Activated CD4-positive, CD25-positive, alpha-beta regulatory T cell treated with anti-CD3 and anti-CD28 coated beads, Interleukin-2, amount 50 U/mL, for 72 hours (primary cell): ENCODE measurements at places on chromosomes 11 and 22.

DNA sequence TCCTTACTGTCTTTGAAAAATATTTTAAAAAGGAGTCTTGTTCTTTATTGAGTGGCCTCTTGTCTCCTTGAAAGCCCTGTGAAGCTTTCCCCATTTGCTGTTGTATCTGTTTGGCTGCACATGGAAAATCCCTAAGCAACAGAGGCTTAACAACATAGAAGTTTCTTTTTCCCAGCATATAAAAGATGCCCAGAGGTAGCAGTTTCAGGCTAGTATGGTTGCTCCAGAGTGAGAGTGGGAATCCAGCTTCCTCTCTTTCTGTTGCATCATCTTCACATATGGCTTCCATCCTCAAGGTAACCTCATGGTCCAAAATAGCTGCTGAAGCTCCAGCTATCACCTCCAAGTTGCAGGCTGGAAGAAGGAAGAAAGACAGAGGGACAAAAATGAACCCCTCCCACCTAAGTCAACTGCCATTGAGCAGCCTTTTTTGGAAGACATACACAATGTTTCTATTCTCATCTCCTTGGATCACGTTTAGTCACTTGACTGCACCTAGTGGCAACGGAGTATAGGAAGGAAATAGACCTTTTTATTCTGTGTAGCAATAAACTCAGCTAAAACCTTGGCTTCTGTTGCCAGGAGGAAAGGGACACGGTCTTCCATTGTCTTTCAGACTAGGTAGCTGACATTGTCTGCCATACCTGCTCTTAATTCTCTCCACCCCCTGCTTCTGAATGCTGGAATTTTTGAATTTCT, 5.3 kb downstream of the CSF2RB start:
- no peak for DNase-seq

GRCh38 chr11:114216796-114217180, 79.4 kb upstream of the NNMT start:
- no peak for DNase-seq

DNA sequence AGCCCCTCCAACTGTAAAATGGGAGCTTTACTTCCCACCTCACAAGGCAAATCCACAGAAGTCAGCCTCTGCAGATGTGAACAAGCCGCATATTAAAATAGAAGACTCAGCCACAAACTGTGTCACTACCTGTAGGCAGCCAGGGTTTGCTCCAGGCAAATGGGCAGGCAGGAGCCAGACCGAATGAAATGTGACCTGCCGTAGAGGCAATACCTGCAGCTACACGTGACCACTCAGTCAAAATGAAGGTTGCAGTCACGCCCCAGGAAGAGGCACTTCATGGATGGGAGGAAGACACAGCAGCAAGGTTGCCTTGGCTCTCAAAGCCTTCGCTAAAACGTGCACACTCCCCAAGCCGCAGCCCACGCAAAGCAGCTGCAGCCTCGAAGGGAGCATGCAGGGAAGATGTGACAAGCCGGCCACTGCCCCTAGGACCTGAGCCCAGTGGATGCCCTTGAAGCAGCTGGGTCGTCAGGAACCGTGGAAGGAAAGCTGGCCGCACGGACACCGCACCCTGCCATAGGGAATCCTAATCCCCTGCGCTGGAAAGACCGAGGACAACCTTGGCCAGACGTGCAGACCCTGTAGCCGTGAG, 53.1 kb downstream of the SHANK2 start:
- no peak for DNase-seq

DNA sequence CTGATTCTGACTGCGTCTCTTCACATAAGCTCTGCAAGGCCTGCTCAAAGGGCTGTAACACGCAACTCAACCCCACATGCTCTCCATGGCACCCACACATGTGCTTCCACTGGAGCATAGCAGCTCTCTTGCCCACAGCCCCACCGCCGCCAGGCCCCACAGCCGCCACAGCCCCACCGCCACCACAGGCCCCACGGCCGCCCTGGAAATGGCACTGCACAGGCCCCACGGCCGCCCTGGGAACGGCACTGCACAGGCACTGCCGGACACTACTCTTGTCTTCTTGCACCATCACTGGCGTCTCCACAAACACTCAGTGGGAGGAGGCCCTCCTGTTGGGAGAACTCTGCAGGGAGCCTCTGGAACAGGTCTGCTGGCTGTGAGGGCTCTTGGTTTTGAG, 8.6 kb downstream of the MOB2 start:
- no peak for DNase-seq

GRCh38 chr11:115618428-115618827, 114.2 kb upstream of the CADM1 start:
- no peak for DNase-seq

- no peak for DNase-seq
Observed at GRCh38 chr11:72525466-72525865, 91.1 kb upstream of the CLPB start.

DNA sequence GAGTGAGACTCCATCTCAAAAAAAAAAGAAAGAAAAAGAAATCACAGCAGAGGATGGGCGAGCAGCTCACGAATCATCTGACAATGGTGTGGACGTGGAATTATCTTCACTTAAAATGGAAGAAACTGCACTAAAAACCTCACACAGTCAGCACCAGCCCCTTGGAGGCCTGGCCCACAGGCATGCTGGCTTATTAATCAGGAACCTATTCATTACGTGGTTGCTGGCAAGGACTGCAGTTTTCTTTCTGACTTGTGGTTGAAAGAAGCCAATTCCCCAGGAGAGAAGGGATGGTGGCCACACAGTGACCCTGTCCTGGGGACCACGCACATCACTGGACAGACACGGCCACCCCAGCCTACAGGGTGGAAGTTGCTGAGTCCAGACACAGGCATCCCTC, 401.1 kb downstream of the CTTN start:
- no peak for DNase-seq

GRCh38 chr22:31019191-31019930, 50.3 kb downstream of the TUG1 start:
- no peak for DNase-seq

DNA sequence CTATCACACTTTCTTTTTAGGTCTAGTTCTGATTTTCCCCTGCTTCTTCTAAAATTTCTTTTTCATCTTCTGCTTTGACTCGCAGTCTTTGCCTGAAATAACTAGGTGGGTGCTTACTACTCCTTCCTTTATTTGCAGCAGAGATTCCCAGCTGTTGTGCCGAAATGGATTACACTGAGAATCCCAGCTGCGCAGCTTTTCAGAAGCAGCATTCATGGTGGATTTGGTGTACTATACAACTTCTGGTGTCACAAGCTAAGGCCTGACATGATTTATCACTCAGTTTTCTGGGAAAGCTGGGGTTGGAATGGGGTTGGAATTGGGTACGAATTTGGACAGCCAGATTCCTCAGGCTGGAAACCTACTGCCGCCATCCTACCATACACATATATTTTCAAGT, 6.0 kb upstream of the XKR3 start:
- DNase-seq = no peak

DNA sequence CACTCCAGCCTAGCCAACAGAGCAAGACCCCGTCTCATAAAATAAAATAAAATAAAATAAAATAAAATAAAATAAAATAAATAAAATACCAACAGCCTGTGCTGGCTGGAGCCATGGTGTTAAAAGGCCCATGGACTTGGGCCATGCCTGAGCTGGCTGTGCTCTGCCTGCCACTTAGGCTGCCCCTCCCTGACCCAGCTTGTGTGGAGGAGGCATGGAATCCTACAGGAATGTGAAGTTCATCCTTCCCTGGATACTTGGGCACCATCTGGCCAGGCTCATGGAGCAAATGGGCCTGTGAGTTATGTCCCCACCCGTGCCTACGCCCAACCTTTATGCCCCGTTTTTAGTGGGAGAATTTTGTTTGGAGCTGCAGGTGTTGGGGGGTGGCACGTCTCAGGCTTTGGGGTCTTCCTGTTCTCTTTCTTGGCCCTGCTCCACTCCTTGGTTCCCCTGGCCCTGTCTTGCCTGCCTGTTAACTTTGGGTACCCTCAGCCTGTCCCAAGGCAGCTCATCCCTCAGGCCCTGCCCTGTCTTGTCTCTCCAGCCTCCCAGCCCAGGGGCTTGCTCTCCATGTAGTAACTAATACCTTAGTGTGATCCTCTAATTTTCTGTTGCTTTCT, 51.3 kb downstream of the BCR start:
- DNase-seq = no peak

DNA sequence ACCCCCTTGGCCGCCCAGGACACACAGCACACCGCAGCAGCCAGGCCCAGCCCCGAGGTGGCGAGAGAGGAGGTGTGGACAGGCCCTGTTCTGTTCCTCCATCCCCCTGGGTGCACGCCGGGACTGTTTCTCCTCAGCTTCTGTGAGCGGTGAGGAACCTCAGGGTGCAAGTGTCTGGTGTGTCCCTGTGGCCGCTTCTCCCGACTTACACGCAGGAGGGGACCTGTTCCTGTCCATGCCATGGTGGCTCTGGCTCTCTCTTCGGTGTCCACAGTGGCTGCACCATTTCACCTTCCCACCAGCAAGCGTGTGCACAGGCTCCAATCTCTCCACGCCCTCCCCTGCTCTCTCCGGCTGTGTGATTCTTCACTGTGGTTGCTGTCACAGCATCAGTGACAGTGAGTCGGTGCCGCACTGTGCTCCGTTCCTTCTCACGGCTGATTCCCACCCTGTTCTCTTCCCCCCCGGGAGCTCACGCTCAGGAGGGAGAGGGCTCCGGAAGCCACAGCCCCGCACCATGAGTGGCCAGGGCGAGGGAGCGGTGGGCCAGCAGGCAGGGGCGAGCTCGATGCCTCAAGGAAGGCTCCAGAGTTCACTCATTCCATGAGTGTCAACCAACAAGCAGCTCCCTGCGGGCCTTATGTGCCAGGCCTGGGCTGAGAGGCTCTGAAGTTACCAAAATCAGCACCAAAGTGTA, 18.6 kb upstream of the WNT7B start:
- no peak for DNase-seq

- DNase-seq = no peak
Observed at GRCh38 chr11:85961930-85962363, 106.8 kb downstream of the CCDC83 start.

DNA sequence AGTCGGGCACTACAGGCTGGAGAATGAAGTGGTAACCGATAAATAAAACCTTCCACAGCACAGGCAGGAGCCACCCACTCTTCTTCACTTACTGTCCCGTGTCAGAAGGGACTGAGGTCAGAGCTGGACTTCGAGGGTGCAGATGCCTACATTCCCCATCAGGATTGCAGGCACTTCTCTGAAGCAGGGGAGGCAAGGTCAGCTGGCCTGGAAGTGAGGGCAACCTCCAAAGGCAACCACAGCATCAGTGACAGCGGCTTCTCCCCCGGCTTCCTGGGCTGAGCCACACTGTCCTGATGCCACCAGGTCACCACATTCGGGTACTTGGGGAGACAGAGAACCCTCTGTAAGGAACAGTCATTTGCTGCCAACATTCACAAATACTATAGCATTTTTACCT, 22.7 kb downstream of the TCIRG1 start:
- no peak for DNase-seq

- no peak for DNase-seq
Observed at GRCh38 chr11:12013781-12014180, 5.4 kb upstream of the DKK3 start.

GRCh38 chr11:45051621-45052020, 94.8 kb upstream of the PRDM11 start:
- DNase-seq = no peak

GRCh38 chr22:48444320-48445112, 1383.2 kb downstream of the BRD1 start:
- DNase-seq = no peak

GRCh38 chr11:35484435-35484834, 41.0 kb downstream of the PAMR1 start:
- no peak for DNase-seq

DNA sequence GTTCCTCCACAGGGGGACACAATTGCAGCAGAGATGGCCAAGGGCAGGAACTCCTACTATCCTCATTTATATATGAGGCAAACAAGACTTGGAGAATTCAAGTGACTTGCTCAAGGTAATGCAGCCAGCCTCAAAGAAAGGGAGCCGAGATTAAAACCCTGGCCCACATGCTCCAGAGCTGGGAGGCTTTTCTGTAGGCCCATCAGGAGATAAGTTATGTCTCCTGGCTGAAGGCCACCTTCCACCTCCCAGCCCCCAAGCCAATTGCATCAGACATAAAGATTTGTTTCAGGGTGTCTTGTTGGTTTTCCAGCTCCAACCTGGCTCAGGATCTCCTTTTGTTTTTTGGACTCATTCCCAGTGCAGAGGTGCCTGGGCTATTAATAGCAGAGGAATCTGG, 59.5 kb downstream of the SMIM38 start:
- no peak for DNase-seq

GRCh38 chr11:103881584-103881983, 154.9 kb upstream of the DDI1 start:
- DNase-seq = no peak

- DNase-seq = no peak
Observed at GRCh38 chr11:9719566-9720289, 55.9 kb downstream of the SWAP70 start.

DNA sequence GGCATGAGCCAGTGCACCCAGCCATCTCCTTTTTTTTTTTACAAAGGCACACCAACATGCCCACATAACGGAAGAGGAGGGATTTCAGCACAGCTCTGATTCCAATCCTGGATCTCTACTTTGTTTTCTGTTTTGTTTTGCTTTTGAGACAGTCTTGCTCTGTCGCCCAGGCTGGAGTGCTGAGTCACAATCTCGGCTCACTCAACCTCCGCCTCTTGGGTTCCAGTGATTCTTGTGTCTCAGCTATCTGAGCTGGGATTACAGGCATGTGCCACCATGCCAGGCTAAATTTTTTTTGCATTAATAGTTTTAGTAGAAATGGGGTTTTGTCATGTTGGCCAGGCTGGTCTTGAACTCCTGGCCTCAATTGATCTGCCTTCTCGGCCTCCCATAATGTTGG, 28.1 kb downstream of the VSTM5 start:
- no peak for DNase-seq

- no peak for DNase-seq
Observed at GRCh38 chr11:101840704-101841103, 74.1 kb upstream of the CEP126 start.
